Activated T-helper 1 cell treated with anti-CD3 and anti-CD28 coated beads, Interleukin-2, amount 50 U/mL, for 16 hours (primary cell): ENCODE measurements at places on chromosomes 2 and 18.

- no peak for DNase-seq
Measured at GRCh38 chr2:47194410-47194809, 39.3 kb upstream of the STPG4 start.

DNA sequence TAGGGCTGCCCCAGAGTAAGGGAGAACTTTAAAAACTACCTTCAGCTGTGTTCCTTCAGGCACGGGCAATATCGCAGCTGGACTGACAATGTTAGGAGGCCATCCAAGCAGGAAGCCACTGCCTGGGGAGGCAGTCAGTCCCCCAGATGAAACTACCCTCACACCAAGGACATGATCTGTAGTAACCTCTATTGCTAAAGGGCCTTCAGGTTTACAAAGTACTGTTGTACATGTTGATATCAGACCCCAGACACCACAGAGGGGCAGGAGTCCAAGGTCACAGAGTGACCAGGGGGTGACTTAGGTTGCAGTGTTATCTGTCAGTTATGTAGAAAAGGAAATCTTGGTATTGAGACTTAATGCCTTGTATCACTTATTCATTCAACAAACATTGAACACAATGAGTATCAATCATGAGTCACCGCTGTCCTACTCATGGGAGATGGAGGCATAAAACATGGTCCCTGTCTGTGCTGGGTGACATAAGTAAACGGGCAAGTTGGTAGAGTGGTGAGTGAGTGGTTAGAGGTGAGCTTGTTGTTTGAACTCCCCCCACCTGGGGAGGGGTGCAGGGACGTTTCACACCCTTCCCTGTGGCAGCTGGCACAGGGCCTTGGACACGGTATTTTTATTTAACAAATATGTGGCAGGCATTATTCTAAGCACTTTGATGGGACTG is 7.1 kb downstream of the CABLES1 start:
- no peak for DNase-seq

- no peak for DNase-seq
Measured at GRCh38 chr2:104163611-104164130, 690.2 kb upstream of the POU3F3 start.

GRCh38 chr2:48905696-48906095 is 150.2 kb upstream of the LHCGR start:
- DNase-seq = no peak

DNA sequence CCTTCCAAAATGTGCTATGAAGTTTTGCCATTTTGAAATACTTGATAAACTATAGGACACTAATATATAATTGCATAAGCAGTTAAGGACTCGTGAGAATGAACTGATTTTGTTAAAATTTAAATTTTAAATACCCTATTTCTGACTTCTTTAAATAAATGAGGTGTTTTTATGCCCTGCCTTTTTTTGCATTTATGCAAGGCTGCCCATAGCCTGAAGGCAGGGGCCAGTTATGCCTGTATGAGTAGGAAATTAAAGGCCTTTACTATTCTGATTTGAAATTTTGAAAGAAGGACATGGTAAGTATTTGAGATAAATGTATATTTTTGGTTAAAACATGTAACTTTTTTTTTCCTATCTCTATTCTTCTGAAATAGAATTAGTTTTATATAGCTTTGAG is 33.7 kb downstream of the TTC39C start:
- no peak for DNase-seq

DNA sequence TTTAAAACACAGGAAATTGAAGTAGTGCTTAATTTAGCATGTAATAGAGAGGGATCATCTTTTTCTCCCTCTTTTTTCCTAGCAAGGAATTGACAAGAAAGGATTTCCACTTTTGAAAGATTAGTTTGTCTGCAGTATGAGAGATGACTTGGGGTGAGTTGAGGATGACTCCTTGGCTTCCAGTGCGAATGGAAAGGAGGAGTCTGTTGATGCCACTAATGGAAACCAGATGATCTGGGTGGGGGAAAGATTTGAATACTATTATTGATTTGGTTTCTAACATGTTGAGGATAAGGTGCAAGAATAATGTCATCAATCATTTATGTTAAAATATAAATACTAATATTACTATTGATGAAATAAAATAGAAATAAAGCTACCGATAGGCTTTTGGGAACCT is 205.4 kb downstream of the PPP1R1C start:
- DNase-seq = no peak

DNA sequence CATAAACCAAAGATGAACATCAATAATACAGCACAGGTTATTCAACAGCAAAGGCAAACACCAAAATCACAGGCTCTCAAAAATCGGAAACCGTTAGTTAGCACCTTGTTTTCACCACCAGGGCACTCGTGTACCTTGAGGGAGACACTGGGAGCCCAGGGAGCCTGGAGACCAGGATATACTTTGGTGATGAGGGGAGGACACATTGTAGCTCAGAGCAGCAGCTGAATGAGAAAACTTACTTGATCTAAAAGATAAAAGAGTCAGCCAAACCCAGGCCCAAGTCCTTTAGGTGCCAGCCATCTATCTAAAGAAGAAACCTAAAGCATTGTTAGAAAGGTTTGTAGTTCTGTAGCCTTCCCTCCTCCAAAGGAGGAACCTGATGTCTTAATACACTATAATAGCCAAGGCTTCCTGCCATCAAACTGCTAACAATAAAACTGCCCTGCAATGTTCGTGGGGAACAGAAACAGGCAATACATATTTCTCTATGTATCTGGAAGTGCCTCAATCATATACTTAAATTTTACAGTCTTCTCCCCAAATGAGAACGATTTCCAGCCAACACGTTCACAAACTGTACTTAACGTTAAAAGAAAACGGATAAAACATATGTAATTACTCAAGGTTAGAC is 19.3 kb downstream of the BCL11A start:
- no peak for DNase-seq

- no peak for DNase-seq
Measured at GRCh38 chr2:106904242-106904641, 18.3 kb upstream of the ST6GAL2 start.
